ENCODE measurements at places on chromosomes 3 and 15.

GRCh38 chr3:963755-964154 lies 129.1 kb upstream of the CNTN6 start:
- DNase-seq, result no peak

DNA sequence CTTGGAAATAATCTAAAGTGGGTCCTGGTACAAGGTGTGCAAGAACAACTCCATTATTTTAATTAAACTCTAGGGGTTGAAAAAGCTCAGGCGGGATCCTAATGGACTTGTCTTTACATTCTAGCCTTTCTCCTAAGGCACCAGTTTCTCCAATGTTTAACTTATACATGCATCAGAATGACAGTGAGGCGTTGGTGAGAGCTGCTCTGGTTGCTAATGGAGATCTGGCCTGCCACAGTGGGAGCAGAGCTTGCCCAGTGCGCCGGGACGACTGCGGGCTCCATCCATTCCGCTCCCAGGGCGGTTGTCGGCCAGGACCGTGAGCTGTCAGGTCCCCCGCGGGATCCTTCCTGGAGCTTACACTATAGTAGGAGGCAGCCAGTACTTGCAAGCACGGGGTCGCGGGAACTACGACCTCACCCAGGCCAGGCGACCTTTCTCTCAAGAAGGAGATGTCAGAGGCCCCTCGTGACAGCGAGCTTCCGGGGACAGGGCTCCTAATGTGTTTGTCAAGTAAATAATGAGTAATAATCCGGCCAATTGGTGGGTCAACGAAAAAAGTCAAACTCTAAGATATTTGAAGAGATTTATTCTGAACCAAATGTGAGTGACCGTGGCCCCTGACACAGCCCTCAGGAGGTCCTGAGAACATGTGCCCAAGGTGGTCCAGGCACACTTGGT lies 991 bp upstream of the HIGD1A start:
- DNase-seq, result no peak

- no peak for DNase-seq
Observed at GRCh38 chr15:72231833-72232478, 966 bp upstream of the PKM start.

GRCh38 chr3:124837730-124838186 lies 49.4 kb downstream of the ITGB5 start:
- no peak for DNase-seq

DNA sequence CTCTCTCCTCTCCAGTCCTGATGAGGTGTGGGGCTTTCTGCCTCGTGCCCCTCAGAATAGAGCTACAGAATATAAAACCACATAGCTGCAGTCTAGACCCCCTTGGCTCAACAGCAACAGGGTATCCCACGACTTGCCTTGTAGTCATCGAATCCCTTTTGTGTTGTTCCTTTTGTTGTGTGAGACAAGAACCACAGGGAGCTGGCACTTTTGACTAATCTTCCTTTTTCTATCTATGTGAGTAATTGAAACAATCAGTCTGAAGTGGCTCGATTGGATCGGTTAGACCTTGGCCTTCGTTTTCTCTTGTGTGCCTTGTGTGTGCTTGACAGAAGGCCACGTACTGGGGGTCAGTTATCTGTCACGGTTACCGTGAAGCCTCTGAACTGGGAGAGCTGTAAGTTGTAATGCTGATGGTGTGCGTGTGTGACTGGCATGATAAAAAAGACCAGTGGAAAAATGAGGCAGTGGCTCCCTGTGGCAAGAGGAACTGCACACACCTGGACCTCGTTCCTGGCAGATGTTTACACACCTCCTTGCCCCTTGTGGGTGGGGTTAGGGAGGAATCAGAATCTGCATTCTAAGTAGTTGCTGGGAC lies 23.2 kb upstream of the IQCF6 start:
- no peak for DNase-seq

All from stimulated activated CD8-positive, alpha-beta memory T cell treated with anti-CD3 and anti-CD28 coated beads, Interleukin-7, amount 100 ng/mL, for 1 hour (primary cell).